ENCODE measurements at places on chromosomes 7 and 10. TPM values are rescaled to one million over a fixed set of nuclear protein-coding genes. Genes with fewer than 3 reads are reported as not detected.

- no peak for DNase-seq
Observed at GRCh38 chr10:132735923-132736391, 50.0 kb downstream of the NKX6-2 start.

- no peak for DNase-seq
Observed at GRCh38 chr10:25175527-25176420, 973 bp downstream of the GPR158 start.

DNA sequence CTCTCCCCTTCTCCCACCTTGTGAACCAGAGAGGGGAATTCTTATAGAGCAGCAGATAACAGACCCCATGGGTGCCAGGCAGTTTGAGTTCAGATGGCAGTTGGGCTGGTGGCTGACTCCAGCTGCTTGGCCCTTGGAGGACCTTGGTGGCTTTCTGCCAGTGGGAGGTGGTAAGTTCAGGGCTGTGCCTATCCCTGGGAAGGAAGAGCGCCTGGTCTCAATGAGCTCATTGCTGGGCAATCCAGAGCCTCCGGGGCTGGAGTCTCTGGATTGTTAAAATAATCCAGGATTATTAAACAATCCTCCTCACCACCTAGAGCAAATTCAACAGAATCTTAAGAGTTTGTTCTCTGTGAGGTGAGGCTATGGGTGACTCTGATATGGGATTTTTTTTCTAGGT is 105.2 kb downstream of the FANK1 start:
- DNase-seq = peak; percentile 79

DNA sequence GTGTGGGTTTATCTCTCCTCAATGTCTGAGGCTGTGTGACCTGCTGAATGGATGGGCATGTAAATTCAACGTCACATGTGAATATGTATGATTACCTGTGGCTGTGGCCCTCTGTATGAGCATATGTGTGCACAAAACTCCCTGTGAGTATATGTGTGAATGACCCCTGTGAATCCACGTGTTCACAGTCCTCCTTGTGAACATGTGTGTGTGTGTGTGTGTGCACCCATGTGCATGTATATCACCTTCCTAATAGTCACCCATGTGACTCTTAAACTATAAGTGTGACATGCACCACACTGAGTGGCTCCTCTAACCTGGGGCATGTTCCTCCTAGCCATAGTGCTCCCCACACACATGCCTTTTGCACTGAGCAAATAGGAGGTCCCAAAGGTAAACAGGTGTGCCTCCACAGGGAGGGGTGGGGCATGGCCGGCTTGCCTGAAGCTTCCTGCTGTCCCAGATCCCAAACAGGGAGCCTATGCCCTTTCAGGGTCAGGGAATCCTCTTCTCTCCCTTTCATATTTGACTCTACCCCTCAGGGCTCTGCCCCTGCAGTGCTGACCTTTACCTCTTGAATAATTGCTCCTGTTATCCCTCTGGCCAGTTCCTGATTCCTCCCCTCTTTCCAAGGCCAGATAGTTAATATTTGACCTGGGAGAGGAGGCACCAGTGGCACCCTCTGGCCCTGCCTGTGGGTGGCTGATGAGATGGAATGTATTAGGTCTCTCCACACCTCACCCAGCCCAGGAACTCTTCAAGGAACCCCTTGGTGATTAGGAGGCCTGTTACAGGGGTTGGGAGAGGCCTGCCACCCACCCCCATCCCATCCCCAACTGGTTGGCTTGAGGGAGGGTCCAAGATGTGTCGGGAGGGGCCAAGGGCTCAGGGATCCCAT is 1.9 kb downstream of the SEMA4G start:
- no peak for DNase-seq

DNA sequence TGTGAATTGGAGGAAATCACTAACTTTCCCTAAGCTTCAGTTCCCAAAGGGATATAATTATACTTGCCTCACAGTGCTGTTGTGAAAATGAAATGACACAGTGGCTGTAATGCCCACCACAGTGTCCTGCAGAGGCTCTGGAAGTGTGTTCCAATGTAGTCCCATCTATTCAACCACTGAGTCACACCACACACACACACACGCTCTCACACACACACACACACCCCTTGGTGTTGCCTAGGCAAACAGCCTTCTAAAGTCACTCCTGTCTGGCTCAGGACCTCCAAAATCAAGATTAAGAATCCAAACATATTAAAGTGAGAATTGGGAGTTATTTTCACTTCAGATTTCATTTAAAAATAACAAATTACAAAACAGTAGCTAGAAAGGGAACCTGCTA is 73.3 kb downstream of the NRCAM start:
- no peak for DNase-seq

GRCh38 chr10:48620719-48621118 is 15.8 kb upstream of the ARHGAP22 start:
- DNase-seq = no peak

DNA sequence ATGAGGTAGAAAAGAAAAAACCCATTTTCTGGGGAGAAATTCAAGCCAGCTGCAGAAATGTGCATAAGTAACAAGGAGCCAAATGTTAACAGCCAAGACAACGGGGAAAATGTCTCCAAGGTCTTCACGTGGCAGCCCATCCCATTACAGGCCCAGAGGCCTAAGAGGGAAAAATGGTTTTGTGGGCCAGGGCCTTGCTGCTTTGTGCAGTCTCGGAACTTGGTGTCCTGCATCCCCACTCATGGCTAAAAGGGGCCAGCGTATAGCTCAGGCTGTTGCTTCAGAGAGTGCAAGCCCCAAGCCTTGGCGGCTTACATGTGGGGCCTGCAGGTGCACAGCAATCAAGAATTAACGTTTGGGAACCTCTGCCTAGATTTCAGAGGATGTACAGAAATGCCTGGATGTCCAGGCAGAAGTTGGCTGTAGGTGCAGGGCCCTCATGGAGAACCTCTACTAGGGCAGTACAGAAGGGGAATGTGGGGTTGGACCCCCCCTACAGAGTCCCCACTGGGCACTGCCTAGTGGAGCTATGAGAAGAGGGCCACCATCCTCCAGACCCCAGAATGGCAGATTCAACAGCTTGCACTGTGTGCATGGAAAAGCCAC is 9.0 kb downstream of the ORC5 start:
- DNase-seq = no peak

- DNase-seq = no peak
Observed at GRCh38 chr10:124338276-124338925, 80.3 kb downstream of the OAT start.

GRCh38 chr10:32265756-32266155 is 81.2 kb downstream of the EPC1 start:
- DNase-seq = no peak

GRCh38 chr7:27424749-27425148 is 182.1 kb downstream of the EVX1 start:
- no peak for DNase-seq

GRCh38 chr10:103676058-103676785 is 179.2 kb downstream of the SH3PXD2A start:
- no peak for DNase-seq

DNA sequence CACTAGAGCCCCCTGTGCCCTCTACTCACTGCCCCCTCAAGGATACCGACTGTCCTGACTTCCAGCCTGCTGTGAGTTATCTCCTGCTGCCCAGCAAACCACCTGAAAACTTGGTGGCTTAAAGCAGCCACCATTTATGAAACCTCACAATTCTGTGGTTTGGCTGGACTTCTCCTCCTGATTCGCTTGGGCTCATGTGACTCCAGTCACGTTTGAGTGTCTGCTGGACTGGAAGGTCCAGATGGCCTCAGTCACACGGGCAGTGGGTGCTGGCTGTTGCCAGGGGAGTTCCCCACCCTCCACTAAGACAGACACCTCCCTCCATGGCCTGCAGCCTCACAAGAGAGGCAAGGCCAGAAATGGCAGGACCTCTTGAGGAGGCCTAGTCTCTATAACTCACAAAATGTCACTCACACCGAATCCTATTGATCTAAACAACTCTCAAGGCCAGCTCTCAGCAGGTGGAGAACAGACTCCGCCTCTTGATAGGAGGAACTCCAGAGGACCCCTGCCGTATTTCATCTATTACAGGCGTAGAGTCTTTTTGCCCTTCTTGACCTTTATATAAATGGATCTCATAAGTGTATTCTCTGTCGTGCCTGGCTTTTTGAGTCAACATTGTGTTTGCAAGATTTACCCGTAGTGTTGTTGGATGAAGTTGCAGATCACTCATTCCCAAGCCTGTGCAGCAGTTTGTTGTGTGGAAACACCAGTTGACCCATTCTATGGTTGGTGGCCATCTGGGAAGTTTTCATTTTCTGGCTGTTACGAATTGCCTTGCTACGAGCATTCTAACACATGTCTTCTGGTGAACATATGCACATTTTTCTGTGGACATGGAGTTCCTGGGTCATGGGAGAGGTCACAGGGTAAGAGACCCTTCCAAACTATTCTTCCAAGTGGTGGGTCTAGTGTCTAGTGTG is 48.3 kb downstream of the ZMIZ1 start:
- DNase-seq = peak; percentile 83

GRCh38 chr7:121126201-121126600 is 137.7 kb downstream of the CPED1 start:
- no peak for DNase-seq

- no peak for DNase-seq
Observed at GRCh38 chr10:86855513-86855912, 99.1 kb downstream of the BMPR1A start.

GRCh38 chr10:95517536-95518454 is 43.4 kb downstream of the SORBS1 start:
- DNase-seq = peak; percentile 80

DNA sequence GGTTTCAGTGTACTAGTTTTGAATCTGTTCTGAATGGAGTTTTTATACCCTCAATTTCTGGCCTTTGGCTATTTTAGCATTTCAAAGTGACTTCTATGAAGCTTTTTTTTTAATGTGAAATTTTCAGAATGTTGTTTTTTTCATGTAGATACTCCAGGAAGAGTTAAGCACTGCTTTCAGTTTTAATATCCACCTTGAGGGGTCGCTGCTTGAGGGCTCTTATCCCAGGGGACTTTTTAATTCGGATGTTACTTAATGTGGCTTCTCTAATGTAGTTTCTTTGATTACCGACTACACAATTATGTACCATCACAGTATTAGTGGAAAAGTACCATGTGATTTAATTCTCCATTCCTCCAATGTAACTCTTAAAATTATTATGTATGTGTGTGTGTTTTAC is 5.2 kb downstream of the IFIT5 start:
- peak; percentile 29 for DNase-seq

GRCh38 chr7:29894256-29894655 is 87.9 kb downstream of the WIPF3 start:
- no peak for DNase-seq

The CTTNBP2 gene
- 0.48 TPM for total RNA-seq

The ANXA11 gene
- total RNA-seq = 88.0 TPM

The OR9A2 gene
- total RNA-seq = not detected

The ANKRD7 gene
- total RNA-seq = 4.6 TPM

The LIPJ gene
- total RNA-seq = under 0.01 TPM
